ENCODE measurements at places on chromosomes 11 and 22.

DNA sequence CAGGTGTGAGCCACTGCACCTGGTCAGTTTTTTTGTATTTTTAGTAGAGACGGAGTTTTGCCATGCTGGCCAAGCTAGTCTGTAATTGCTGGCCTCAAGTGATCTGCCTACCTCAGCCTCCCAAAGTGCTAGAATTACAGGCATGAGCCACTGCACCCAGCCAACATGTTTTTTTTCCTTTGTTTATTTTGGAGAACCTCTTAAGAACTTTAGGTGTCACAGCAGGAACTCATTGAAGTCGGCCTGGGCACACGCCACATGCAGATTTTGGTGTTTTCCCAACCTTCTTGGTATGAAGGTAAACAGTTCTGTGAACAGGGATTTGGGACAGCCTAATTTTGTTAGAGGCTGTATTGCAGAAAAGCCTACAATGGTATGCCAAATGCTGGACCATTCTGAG, 9.4 kb downstream of the DIXDC1 start:
- no peak for DNase-seq

DNA sequence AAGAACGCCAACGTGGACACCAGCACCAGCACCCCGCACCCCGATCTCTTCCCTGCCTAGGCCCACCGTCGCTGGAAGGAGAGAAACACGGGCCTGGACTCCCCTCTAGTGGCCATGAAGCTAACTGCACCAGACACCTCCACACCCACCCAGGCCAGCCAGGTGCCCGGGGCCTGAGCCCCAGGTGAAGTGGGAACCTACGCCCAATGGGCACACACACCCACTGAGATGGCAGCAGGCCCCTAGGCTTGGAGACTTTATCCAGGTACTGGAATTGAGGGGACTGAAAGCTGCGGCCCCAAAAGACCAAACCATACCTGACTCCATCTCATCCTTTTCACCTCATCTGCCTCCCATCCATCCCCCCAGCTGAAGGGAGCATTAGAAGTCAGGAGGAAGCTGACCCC, 81.0 kb downstream of the BUD13 start:
- DNase-seq: peak; percentile 17

GRCh38 chr22:19730655-19731360, 7.5 kb downstream of the GP1BB start:
- DNase-seq: peak; percentile 61

DNA sequence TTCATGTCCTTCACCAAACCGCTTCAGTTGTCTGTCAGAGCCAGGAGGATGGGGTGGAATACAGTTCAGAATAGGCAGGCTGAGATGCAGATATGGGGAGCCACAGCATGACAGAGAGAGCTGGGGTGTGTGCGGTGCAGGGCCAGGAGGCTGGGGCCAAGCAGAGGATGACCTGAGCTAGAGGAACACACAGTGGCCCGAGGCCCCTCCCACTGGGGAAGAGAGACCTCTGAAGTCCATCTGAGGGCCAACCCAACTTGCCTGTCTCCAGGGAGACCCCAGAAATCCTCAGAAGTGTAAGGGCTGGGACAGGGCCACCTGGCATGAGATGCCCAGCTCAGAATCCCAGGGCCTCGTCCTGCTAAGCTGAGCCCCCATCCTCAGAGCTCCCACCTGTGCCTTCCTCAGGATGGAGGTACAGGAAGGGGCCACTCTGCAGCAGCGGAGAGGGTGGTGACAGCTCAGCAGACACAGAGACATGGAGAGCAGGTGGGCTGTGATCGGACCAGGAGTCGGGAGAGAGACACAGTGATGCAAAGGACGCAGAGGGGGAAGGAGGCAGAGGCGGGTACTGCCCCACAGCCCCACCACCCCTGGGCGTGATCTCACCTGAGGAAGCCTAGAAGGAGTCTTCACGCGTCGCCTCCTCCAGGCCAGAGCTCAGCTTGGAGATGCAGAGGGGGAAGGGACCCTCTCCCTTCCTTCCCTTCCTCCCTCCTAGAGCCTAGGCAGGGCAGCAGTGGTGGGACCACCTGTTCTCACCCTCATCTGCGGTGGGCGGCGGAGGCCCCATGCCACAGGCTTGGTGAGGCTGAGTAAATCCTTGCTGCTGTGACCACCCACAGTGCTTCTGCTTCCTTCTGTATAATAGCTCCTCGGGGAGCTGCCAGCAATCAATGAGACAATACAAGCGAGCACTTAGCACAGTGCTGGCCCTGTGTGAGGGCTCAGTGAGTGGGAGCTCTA, 9.1 kb upstream of the TUB start:
- no peak for DNase-seq

GRCh38 chr22:23269441-23270211, 89.3 kb downstream of the BCR start:
- DNase-seq: no peak

- no peak for DNase-seq
Observed at GRCh38 chr22:35918456-35918855, 110.2 kb downstream of the RBFOX2 start.

Data from RPMI7951 (cell line).